ENCODE measurements at places on chromosomes 6 and 20.
A peak's percentile ranks its signal among the peaks of the same experiment; 100 is the strongest.

DNA sequence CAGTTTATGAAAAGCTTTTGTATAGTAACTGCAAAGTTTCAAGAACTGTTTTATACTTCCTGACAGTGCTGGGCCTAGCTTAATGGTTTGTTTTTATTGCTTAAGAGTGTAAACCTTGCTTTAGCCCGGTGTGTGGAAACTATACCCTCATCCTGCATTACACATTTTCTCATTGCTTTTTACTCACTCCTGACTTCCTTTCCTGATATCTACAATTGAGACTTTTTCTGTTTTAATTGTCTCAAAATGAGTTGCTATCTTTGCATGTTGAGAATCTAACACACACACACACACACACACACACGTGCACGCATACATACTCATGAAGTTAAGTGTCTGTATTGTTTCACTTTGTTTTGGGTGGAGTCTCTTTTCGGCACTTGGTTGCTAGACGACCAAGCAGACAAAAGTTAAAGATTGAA is 16.7 kb downstream of the BMP2 start:
- no peak for DNase-seq

DNA sequence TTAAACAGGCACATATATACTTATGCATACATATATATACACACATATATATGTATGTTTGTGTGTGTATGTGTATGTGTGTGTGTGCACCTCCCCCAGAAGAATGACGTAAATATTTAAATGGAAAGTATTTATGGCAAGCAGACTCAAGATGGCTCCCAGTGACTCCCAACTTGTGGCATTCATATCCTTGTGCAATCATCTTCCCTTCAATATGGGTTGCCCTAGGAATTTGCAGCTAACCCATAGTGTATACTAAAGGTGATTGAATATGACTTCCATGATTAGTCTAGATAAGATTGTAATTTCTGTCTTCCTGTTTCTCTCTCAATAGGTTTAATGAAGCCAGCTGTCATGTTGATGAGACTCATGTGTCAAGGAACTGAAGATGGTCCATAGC is 127.6 kb downstream of the TRDN start:
- DNase-seq, result no peak

DNA sequence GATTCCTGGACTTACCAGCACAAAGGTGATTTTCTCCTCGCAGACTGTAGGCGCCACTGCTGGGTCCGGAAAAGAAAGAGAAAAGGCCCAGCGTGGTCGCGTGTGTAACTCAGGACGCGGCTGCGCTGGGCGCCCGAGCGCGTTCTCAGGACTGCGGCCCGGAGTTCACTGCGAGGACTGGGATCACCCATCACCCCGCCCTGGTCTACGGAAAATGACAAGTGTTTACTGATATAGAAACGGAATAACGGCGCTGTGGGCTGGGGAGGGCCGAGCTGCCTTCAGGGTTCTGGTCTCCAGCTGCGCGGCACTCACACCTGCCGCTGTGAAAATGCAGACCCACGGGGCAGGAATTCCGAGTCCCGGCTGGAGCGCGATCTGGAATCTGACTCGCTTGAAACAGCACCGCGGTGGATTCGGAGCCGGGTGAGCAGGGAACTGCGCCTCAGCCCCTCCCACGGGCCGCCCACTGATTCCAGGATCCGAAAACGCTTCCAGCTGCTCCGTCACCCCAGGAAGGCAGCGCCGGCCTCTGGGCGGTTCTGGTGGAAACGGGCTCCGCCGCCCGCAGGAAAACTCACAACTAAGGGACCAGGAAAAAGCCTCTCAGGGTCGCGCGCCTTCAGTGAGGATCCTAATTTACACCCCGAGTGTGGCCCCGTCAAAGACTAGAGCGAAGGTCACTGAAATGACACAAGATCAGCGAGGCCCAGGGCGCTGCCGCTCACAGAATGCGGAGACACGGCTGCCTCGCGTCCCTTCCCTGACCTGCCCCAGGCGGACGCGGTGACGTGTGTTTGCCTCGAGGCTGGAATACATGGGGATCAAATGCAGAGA is 34.5 kb downstream of the HLA-A start:
- peak; percentile 41 for DNase-seq

DNA sequence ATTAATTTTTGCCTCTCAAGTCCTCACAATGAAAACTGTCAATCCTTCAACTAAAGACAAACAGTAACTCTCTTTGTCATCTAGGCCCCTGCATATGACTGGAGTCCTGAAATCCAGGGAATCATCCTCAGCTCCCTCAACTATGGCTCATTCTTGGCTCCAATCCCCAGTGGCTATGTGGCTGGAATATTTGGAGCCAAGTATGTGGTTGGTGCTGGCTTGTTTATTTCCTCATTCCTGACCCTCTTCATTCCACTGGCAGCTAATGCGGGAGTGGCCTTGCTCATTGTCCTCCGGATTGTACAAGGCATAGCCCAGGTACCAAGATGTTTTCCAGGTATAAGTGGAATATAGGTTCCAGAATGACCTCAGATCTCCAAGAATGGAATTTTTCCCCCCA is 15.4 kb downstream of the SLC17A4 start:
- DNase-seq, result no peak

GRCh38 chr6:39005774-39006173 is 42.8 kb upstream of the GLP1R start:
- no peak for DNase-seq

GRCh38 chr6:75613056-75613501 is 11.4 kb downstream of the SENP6 start:
- no peak for DNase-seq

GRCh38 chr6:38271081-38271480 is 368.6 kb downstream of the BTBD9 start:
- no peak for DNase-seq

- peak; percentile 94 for DNase-seq
Measured at GRCh38 chr6:99424761-99425646, at the start of gene PNISR. PNISR (minus strand) TSS chr6:99425308; CDS start chr6:99414659, 10,649 bp downstream.

Data from NCI-H1930 (cell line).